Calu3 (cell line): ENCODE measurements at places on chromosomes 3 and 15.

DNA sequence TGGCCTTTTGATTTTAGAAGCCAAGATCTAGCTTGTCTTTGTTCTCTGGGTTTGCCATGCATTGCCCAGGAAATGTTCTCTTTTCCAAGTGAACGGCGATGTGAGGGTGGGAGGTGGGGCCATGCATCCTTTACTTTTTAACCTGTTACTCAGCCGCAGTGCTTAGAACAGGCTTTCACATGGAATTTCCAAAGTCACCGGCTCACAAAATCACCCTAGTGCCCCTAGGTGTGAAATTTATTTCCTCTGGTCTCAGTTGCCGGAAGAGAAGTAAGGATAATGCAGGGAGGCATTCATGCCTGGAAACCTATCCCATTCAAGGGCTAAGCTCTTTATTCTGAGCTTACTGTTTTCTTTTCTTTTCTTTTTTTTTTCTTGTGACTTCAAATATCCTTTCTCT, 93.2 kb downstream of the CACNA2D3 start:
- no peak for DNase-seq

DNA sequence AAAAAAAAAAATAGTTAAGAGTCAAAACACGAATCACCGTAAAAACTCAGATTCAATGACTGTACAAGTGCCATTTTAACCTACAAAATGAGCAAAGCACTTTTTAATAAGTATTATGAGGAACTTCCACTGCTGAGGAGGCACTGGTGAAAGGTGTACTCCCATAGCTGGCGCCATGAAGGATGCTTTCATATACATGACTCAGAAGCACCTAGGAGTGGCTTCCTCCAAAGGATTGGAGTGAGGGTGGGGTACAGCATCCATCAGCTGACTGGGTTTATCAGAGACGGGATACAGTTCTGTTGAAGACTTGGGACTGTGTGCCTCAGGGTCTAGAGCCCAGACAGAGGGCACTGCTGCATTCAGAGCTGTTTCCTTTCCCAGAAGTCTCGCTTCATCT, 60.9 kb upstream of the MEX3B start:
- DNase-seq: no peak

DNA sequence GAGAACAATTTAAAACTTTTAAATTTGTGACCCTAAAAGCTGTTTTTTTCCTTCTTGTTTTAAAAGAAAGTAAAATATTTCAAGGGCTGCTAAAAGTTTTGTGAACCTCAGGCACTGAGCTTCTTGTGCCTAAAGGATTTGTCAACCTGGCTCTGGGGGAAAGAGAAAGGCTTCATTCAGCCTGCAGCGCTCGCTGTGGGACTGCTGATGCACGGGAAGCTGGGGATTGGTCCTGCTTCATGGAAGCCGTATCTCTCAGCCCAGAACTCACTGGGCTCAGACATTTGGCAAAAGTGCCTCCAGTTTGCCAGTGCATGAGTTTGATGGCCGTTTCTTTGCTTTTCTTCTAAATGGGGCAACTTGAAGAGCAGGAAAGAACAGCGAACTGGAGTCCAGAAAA, 30.8 kb downstream of the TPRG1 start:
- DNase-seq: no peak

DNA sequence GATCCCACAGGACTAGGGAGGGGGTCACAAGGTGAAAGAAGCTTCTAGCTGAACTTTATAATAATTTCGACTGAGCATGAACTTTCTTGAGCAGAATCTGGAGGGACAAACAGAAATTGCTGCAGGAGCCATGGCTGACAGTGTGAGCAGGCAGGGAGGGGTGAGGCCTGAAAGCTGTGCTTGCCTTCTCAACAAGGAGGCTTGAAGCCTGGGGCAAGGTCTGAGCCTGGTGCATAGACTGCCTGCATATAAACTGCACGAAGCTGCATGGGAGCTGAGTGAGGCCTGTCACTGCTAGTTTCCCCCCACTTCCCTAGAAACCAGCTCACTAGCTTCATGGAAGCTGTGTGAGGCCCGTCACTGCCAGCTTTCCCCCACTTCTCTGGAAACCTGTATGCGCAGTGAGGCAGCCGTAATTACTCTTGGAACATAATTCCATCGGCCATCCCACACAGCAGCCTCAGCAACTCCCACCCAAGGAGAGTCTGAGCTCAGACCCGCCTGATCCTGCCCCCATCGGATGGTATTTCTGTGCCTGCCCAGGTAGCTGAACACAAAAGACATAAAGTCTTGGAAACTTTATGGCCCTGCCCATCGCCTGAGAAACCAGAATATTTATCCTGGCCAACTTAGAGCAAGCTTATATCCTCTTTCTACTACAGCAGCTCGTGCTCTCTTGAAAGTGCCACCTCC, 136.5 kb downstream of the PLCH1 start:
- DNase-seq: no peak

- no peak for DNase-seq
These were observed 241.8 kb upstream of the NR2F2 start for GRCh38 chr15:96088650-96089049.

GRCh38 chr15:58330741-58331559, 100.8 kb upstream of the LIPC start:
- no peak for DNase-seq

DNA sequence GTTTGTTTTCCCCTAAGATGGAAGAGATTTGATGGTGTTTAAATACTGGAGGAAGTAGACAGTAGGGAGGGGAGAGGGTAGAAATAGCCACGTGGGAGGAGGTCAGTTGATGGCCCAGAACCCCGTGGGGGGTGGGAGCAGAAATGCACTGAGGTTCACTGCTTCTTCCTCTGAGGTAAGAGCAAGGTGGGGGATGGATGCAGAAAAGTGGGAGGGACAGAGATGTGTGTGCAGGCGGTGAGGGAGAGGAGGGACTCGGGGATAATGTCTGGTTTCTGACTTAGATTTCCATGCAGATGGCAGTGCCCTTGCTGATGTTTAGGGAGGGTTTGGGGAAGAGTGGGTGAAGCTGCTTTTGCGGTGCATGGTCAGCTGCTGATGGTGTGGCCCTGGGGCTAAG, 102.9 kb downstream of the ARNT2 start:
- no peak for DNase-seq

DNA sequence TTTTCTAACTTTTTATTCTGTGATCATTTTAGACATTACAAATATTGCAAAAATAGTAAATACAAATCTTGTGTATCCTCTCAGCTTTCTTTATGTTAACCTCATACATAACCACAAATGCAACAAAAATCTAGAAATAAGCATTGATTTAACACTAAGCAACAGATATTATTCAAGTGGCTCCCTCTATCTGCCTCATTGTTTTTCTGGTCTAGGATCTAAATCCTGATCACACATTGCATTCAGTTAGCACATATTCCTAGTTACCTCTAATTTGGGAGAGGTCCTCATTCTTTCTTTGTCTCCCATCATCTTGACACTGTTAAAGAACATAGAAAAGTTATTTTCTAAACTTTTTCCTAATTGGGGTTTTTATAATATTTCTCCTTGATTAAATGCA, 1126.0 kb downstream of the ROBO2 start:
- DNase-seq: no peak

DNA sequence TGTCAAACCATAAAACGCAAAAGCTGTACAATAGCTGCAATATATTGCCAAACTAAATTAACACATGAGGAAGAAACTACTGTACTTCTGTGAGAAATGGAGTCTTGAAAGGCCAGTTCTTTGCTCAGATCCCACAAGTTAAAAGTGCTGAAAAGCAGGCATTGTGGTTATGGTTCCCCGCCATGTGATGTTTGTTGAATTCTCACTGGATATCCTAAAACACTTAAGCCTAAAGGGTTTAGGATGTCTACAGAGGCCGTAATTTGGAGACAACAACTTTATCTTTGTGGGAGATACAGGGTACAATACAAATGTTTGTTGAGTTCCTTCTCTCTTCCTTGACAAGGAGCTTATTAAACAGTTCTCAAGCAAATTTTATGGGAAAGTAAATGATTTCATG, 53.2 kb downstream of the TMEM212 start:
- DNase-seq: no peak

DNA sequence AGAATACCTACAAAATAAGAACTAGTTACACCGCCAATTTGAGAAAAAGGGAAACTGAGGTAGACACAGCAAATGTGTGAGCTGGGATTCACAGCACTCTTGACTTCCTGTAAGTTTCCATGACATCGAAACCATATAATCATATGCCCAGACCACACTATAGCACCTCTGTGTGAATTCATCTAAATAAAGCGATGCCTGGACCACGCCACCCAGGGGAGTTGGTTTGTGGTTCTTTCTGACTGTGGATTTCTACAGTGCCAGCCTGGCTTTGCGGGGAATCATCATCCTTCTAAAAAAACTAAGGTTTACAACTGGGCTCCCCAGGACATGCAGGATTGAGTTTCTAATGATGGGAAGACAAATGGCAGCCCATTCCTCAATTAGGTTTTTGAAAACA, 23.5 kb upstream of the CA12 start:
- no peak for DNase-seq

DNA sequence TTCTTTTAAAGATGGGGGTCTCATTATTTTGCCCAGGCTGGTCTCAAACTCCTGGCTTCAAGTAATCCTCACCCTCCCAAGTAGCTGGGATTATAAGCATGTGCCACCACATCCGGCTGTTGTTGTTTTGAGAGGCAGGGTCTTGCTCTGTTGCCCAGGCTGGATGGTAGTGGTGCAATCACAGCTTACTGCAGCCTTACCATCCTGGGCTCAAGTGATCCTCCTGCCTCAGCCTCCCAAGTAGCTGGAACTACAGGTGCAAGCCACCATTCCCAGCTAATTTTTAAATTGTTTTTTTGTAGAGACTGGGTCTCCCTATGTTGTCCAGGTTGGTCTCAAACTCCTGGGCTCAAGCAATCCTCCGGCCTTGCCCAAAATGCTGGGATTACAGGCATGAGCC, 105.5 kb downstream of the SENP2 start:
- DNase-seq: no peak

DNA sequence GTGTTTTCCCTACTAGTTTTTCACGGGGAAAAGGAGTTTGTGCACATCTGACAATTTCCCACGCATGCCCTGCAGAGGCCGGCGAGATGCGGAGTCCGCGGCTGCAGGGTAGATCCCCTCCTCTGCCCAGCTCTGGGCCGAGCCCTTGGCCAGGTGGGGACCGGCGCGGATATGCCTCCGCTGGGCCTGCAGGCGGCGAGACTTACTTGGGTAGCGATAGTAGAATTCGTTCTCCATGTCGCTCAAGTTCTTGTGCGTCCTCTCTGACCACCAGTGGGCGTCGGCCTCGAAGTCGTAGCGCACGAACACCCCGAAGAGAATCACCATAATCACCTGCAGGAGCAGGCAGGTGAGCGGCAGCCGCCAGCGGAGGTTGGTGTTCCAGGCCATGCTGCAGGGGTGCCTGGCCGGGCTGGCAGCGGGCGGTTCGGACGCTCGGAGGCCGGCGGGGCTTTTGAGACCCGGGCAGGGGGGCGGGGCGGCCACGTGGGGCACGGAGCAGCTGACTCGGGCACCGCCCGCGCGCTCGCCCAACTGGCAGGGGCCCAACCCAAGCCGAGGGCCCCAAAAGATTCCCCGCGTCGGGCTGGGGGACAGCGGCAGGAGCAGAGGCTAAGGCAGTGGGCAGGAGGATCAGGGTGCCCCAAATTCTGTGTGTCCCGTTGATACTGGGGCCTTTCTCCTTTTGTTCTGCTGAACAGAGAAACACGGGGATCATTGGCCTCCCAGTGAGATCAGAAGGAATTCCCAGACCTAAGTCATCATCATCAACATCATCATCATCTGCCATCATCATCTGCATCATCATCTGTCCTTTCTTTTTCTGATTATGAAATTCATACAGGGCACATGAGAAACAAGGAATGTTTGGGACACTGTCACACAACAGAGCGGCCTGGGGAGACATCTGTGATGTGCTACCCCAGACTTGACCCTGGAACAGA, at the start of gene RHCG:
RHCG (minus strand) TSS at position 429 of the 944 bp plus-strand sequence; CDS start at position 390, 39 bp downstream.
- peak; percentile 83 for DNase-seq

GRCh38 chr3:125185805-125186204, 26.7 kb downstream of the SLC12A8 start:
- no peak for DNase-seq

GRCh38 chr3:105449414-105449813, 82.7 kb downstream of the ALCAM start:
- no peak for DNase-seq

- no peak for DNase-seq
These were observed 65.2 kb downstream of the NR2F2 start for GRCh38 chr15:96395687-96396086.

GRCh38 chr3:133135306-133135705, 97.1 kb downstream of the TMEM108 start:
- DNase-seq: no peak

DNA sequence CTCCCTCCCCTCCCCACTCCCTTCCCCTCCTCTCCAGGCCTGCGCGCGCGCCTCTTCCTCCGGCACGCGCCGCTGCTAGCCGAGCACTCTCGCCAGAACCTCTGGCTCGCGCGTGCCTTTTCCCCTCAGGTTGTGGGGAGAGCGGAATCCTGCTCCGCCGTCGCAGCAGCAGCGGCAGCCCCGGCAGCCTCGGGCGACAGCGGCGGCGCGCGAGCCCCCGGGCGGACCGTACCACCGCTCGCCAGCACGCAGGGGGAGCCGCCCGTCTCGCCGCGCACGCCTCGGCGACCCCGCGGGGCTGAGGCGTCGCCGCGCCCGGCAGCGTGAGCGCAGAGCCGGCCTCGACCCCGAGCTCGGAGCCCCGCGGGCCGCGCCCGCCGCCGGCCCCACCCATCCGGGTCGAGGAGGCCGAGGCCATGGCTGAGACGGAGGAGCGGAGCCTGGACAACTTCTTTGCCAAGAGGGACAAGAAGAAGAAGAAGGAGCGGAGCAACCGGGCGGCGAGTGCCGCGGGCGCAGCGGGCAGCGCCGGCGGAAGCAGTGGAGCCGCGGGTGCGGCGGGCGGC, at the start of gene CDV3:
CDV3 (plus strand) TSS at position 58 of the 566 bp plus-strand sequence; CDS start at position 417, 359 bp downstream.
- no peak for DNase-seq

DNA sequence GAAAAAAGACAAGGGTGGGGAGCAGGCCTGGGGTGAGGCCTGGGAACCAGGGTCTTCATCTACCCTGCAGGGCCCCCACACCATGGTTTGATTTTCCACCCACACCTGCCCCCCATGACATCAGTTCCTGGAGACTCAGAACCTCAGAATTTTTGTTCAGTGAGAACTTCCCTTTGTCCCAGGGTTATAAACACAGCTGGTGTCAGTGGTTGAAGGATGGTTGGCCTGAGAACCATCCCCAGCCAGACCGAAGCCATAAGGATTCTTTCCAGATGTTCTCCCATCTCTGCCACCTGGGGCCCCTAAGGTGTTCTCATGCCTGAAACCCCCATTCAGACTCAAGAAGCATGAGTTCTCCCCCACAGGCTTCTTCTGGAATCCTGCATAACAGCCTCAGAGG, 16.6 kb downstream of the CCDC33 start:
- no peak for DNase-seq

DNA sequence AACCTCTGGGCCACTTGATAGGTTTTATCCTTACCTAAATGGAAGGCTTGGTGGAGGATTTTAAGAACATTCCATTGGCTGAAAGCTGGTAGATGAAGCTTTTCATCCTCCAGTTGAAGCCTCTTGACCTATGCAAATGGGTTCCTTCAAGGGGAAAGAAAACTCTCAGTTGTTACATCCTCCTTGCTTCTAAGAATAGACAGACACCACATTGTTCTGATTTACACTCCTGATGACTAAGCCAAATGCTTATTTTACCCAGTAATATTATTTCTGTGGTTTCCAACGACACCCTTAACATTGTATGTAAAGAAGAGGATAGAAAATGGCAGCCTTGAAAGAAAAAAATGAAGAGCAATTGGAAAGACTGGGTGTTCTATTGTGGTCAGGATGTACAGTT, 480.5 kb downstream of the OTOL1 start:
- no peak for DNase-seq

GRCh38 chr3:109731639-109732473, 394.5 kb upstream of the DPPA4 start:
- DNase-seq: peak; percentile 63

- DNase-seq: no peak
These were observed 540.0 kb upstream of the ROBO1 start for GRCh38 chr3:80307844-80308243.
